ENCODE measurements at places on chromosomes 6 and 20.

- no peak for DNase-seq
These were observed 303.3 kb upstream of the MMS22L start for GRCh38 chr6:97586344-97586743.

GRCh38 chr6:137341681-137342195, 122.6 kb upstream of the IFNGR1 start:
- DNase-seq = peak; percentile 13

- DNase-seq = no peak
These were observed 136.3 kb downstream of the ZMYND8 start for GRCh38 chr20:47220161-47220582.

- no peak for DNase-seq
These were observed 2.8 kb downstream of the CMTR1 start for GRCh38 chr6:37435816-37436215.

DNA sequence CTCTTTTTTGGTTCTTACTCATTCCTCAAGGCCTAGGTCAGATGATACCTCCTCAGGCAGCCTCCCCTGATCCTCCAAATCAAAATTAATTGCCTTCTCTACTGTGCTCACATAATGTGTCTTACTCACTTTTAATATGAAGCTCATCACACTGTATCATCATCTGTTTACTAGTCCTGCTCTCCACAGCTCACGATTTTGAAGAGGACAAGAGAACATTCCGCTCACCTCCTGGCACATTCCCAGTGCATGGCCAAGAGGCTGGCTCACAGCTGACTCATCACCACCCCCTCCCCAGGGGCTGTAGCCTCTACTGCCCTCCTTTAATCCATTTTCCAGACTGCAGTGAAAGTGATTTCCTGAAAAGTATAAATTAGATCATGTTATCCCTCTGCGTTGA, 133.1 kb downstream of the ALDH8A1 start:
- no peak for DNase-seq

DNA sequence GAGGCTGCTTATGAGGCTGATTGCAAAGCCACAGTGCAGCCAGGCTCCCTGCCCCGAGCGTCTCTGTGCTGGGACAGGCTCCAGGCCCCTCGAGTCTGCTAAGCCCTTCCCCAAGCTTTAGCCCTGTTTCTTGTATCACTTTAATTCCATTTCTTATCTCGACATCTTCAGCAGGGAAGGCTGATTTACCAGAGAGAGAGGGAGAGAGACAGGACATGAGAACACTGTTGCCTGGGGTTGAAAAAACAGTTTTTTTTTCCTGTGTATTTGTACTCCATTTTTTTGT, 386.5 kb downstream of the SMOC2 start:
- DNase-seq = no peak

DNA sequence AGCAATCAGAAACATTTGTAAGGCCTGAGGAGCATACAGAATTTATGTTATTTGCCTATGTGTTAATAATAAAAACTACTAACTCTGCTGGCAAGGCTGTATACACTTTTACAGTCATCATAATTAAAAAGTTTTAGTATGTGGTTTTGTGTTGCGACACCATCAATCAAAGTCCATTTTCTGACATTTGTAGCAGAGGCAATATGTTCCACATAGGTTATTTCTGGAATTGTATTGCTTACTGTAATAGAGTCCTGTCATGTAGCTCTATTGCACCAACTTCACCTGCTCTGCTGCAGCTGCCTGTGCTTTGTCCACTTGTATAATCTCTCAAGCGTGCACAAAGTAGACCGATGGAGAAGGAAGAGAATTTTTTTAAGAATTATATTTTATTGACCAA, 501.8 kb downstream of the HACE1 start:
- DNase-seq = no peak

- DNase-seq = no peak
These were observed 82.9 kb upstream of the ATXN1 start for GRCh38 chr6:16844183-16844582.

GRCh38 chr6:7249391-7249790, 63.6 kb downstream of the SSR1 start:
- DNase-seq = no peak

DNA sequence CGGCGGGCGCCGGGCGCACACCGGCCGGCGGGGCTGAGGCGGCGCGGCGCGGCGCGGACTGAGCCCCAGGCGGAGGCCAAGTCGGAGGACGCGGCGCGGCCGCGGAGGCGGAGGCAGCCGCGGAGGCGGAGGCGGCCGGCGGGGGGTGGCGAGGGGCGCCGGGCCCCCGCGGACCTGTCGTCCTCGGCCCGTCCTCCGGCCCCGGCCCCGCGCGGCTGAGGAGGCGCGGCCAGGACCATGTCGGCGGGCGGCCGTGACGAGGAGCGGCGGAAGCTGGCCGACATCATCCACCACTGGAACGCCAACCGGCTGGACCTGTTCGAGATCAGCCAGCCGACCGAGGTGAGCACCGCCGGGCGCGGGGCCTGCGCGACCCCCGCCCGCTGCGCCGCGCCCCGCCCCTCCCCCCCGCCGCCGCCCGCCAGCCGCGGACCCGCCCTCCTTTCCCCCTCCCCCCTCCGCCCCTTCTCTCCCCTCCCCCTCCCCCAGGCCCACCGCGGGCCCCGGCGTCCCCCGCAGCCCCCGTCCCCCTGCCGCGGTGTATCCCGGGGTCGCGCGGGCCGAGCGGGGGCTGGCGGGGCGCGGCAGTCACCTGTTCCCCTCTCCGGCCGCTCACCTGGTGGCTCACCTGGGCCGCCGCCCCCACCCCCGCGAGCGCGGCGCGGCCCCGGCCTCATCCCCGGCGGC, at the start of gene AFDN:
AFDN (plus strand) TSS at position 16 of the 687 bp plus-strand sequence; CDS start at position 238, 222 bp downstream.
- DNase-seq = no peak

- DNase-seq = no peak
These were observed 242.4 kb downstream of the ALDH8A1 start for GRCh38 chr6:134707342-134708031.

- no peak for DNase-seq
These were observed 128.8 kb downstream of the SOBP start for GRCh38 chr6:107618672-107619071.

DNA sequence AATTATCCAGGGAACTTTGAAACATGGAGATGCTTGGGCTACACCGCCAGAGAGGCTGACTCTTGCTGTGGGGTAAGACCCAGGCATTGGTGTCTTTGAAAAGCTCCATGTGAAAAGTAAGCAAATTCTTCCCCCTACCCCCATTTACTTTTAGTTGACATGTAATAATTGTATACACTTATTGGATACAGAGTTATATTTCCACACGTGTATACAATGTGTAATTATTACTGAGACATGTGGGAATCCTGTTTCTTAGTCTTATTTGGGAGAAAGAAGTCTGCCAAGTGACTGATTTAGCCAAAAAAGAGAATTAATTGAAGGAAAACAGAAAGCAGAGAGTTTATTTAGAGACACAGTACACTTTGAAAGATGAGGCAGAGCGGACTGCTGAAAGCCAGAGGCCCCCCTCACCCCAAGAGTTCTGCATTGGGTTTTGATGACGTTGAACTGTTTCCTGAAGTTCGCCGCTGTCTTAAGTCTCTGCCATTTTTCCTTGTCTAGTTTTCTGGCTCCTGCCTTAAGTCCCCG, 193.8 kb downstream of the PACRG start:
- DNase-seq = no peak

GRCh38 chr6:34238585-34239499, 2.2 kb downstream of the HMGA1 start:
- DNase-seq = no peak

- DNase-seq = no peak
These were observed 49.7 kb downstream of the PTPRA start for GRCh38 chr20:2922957-2923356.

GRCh38 chr6:152048921-152049320, 241.4 kb downstream of the ESR1 start:
- DNase-seq = no peak

- no peak for DNase-seq
These were observed 107.5 kb downstream of the FAXC start for GRCh38 chr6:99241905-99242534.

DNA sequence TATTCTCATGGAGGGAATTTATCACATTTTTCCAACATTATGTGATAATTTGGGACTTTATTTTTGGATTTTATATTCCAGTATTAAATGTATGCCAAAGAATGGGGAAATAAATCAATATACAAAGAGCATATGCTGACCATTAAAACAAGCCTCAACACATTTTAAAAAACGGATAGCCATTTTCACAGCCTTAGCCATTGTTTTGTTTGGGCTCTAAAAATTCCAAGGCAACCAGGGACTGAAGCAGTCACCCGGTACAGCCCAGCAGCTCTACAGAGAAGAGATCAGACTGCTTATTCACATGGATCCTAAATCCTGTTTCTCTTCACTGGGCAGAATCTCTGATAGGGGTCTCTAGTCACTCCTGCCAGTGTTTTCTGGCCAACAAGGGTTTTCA, 150.2 kb upstream of the OGFRL1 start:
- no peak for DNase-seq

DNA sequence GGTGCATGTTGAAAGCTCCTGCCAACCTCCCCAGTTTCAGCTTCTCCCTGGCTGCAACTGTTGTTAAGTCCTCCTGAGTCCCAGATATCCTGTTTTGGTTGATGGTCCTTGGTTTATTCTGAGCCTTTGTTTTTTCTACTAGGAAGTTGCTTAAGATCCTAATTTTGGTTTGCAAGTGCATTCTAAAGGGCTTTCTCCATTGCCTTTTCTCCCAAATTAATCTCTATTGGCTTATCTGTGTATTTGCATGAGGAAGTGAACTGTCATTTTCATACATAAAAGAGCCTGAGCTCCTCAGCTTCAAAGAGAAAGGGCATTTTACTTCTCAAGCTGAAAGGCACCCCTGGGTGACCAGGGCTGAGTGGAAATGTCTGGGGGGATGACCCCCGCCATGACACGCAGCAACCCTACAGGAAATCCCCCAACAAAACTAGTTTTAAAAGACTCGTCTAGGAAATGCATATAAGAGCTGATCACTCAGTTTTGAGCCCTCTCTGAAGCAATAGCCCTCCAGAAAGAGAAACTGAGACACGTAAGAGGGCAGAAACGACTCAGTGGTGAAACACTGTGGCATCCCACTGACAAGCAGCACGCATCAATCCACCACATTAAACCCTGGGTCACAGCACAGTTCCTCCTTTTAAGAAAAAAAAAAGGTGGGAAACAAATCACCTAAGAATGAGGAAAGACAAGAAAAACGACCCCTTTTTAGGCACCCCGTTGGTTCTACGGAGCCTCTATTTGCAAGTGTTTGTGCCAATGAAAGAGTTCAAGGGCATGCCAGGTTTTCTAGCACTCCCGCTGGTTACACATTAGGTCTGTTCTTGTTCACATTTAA, 140.9 kb downstream of the THBS2 start:
- DNase-seq = peak; percentile 14

- peak; percentile 30 for DNase-seq
These were observed 125.7 kb downstream of the ANKS1A start for GRCh38 chr6:35014786-35015185.

- DNase-seq = no peak
These were observed 9.4 kb upstream of the ARFGEF2 start for GRCh38 chr20:48912065-48912464.

- DNase-seq = no peak
These were observed 14.6 kb upstream of the MRPS18A start for GRCh38 chr6:43702171-43702533.

- no peak for DNase-seq
These were observed 862.7 kb upstream of the MAP3K7 start for GRCh38 chr6:91449539-91449938.

DNA sequence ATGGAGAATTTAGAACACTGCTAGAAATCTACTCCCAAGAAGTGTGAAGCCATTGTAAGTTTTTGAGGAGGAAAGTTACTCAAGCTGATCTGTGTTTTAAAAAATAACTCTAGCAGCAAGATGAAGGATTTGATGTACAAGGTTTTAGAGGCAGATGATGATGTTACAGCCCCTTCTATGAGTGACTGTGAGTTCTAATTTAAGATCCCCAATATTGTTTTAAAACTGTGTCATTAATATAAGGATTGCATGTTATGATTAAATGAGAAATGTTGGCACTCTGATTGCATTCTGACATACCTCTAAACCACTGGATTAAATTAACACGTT, 293.5 kb downstream of the ADGB start:
- no peak for DNase-seq

DNA sequence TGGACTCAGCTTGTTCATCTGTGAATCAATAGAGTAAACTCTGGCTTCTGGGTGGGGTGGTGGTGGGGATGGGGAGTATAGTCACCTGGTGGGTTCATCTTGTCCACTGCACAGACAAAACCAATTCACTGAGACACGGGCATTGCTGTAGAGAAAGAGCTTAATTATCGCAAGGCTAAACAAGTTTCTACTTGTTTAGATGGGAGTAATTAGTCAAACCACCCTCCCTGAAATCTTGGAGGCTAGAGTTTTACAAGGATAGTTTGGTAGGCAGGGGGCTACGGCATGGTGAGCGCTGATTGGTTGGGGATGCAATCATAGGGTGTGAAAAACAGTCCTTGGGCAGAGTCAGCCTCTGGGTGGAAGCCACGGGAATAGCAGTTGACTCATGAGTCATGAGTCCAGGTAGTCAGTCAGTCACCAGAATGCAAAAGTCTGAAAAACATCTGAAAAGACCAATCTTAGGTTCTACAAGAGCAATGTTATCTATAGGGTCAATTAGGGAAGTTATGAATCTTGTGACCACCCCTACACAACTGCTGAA, 77.8 kb downstream of the STMND1 start:
- DNase-seq = no peak

DNA sequence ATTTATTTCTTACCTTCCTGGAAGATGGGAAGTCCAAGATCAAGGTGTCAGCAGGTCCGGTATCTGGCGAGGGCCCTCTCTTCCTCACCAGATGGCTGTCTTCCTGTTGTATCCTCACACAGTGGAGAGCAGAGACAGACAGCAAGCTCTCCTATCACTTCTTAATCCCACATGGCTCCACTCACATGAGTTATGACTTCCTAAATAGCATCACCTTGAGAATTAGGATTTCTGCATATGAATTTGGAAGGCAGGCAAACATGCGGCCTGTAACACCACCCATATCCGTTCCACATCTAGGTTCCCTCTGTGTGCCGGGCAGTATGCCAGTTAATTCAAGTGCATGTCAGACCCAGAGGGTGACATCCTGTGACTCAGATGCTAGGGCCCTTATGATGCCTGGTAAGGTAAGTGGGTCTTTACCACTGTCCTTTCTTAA, 2.1 kb downstream of the RAET1E start:
- DNase-seq = no peak

DNA sequence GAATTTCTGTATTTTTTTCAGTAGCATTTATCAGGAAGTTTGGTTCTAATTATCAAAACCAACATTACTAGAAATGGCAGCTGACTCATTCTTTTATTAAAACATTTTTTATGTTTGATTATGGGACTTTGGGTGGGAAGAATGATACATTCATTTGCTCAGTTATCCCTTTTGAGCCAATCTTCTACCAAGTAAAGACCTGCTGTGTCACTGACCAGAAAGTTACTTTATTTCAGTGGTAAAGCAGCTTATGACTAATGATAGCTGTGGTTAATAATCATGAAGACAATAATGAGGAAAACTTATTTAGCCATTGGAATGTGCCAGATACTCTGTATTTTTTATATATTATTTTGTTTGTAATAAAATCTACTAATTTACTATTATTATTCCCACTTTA, 142.3 kb downstream of the FARS2 start:
- DNase-seq = no peak

GRCh38 chr6:158963020-158963808, 36.8 kb downstream of the RSPH3 start:
- no peak for DNase-seq

GRCh38 chr20:9210356-9210755, 141.5 kb downstream of the PLCB4 start:
- DNase-seq = no peak

All from HL-60 (cell line).